ENCODE measurements at places on chromosomes 1 and 21. TPM values are rescaled to one million over a fixed set of nuclear protein-coding genes. Genes with fewer than 3 reads are reported as not detected.

DNA sequence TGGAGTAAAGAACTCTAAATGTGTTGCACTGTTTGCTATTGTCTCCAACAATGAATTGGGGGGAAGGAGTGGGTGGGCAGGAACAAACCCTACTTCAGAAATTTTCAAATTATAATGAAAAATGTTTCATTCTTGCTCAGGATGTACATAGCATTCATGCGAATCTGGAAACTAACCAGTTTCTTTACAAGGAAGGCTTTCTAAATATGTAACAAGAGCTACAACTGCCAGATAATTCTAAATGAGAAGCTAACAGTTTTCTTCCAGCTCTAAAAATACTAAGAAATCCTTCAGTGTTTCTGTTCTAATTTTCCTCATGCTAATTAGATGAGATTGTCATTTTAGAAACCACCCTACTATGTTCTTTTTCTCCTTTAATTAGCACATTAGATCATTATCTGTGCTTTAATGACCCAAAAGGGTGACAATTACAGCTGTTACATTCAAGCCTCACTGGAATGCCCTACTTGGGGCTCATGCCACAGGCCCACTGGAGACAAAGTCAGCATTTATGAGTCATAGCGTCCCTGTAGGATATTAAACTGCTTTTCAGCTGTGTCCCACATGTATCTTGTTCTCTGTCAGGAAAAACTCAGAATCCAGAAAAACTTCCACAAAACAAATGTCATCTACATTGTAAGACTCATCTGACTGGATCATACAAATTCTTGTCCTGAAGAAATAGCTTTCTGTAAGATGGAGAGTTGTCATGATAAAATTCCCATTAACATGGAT lies 804.6 kb upstream of the CXADR start:
- no peak for DNase-seq

- DNase-seq, result no peak
Measured at GRCh38 chr1:19339214-19339861, 27.2 kb downstream of the SLC66A1 start.

- DNase-seq, result no peak
Measured at GRCh38 chr1:182664296-182664695, 20.1 kb downstream of the RGS8 start.

DNA sequence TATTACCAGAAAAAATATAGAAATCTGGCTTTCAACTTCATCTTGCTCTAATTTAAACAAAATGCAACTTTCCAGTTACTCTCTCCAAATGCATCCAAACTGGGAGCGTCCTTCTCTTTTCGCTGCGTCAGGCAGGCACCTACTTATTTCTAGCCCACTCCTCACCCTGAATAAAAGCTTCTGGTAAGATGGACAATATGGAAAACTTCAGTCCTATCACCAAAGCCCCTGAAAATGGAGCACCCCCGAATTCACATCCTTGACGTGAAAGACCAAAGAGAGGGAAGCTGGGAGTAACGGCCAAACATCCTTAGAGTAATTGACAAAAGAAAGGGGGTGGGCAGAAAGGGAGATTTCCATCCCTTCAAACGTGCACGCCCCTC lies 5.5 kb upstream of the PROX1 start:
- DNase-seq, result no peak

GRCh38 chr1:208988811-208989222 lies 594.7 kb upstream of the CAMK1G start:
- peak; percentile 18 for DNase-seq

DNA sequence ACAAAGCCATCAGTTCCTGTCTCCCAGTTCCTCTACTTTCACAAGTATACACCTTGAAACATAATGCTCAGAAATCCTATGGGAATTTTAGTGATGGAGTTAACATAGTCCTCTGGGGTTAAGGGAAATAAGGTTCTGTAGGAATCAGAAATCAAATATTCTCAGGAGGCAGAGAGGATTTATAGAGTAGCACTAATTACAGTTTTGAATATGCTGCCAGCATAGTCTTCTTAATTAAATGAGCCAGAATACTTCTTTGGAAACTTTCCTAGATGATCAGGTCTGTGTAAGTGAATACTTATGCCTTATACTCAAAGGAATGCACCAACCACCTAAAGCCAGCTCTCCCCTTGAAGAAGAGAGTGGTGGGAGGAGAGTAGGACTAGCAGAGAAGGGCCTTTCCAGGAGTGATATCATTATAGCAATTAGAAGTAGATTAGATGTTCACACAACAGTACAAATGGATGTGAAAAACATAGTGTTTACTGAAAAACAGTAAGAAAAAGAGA lies 31.4 kb upstream of the DIRAS3 start:
- no peak for DNase-seq

GRCh38 chr1:94731891-94732290 lies 88.3 kb upstream of the SLC44A3 start:
- no peak for DNase-seq

- no peak for DNase-seq
Measured at GRCh38 chr1:180029524-180030135, 75.0 kb downstream of the CEP350 start.

- DNase-seq, result no peak
Measured at GRCh38 chr1:44594353-44594752, 79.9 kb downstream of the TMEM53 start.

DNA sequence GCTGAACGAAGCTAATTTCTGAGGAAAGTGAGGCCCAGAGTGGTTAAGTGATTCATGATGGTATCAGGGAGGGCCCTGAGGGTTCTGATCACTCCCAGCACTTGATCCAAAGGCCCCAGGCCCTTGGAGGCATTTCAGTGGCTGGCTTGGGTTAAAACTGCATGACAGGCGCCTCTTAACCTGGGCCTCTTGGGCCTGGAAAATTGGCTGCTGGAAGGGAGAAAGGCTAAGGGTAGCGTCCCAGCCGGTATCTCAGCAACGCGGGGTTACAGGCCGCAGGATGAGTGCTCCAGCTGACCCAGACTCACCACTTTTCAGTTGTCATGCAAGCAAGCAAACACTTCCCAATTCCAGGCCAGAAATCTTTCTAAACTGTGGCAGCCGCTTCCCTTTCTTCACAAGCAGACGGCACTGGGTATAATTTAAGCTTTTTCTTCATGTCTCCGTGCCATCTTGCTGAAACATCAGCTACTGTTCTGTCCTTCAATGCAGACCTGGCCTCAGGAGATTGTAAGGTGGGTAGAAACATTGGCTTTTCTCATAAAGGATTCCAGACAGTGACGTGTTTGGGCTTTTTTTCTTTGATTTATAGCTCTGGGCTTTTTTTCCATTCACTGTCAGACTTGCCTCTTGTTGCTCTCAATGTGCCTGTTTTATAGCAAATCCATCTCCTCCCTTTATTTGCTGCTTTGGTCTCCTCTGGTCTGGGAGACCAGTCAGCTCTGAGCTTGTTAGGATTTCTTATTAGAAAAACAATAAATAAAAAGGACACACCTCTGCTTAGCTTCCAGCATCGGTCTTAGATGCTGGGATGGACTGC lies 229.1 kb downstream of the KCNJ6 start:
- DNase-seq, result no peak

GRCh38 chr1:208835097-208835463 lies 590.9 kb upstream of the PLXNA2 start:
- peak; percentile 16 for DNase-seq

DNA sequence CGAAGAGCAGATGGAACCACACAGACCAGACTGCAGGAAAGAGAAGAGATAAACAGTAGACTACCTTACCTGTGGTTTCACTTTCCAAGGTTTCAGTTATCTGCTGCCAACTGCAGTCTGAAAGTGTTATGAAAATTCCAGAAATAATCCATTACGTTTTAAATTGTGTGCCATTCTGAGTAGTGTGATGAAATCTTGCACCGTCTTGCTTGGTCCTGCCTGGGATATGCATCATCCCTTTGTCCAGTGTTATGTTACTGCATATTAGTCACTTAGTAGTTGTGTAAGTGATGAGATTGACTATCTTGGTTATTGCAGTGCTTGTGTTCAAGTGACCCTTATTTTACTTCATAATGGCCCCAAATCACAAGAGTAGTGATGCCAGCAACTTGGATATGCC lies 33.9 kb downstream of the DNAJC6 start:
- DNase-seq, result no peak

MIA3 gene
- 72.8 TPM for polyA plus RNA-seq

NCAM2 gene
- 12.4 TPM for polyA plus RNA-seq

CHD5 gene
- polyA plus RNA-seq, result 0.40 TPM

TUFT1 gene
- polyA plus RNA-seq, result 9.9 TPM

SLFNL1 gene
- polyA plus RNA-seq, result 0.40 TPM

LCK gene
- 4.2 TPM for polyA plus RNA-seq

Data from right renal pelvis (tissue), 4 donors.